Lung (tissue), 17 donors: ENCODE measurements at places on chromosomes 12 and 14. TPM values are rescaled to one million over a fixed set of nuclear protein-coding genes. Genes with fewer than 3 reads are reported as not detected.
A peak's percentile ranks its signal among the peaks of the same experiment; 100 is the strongest.

DNA sequence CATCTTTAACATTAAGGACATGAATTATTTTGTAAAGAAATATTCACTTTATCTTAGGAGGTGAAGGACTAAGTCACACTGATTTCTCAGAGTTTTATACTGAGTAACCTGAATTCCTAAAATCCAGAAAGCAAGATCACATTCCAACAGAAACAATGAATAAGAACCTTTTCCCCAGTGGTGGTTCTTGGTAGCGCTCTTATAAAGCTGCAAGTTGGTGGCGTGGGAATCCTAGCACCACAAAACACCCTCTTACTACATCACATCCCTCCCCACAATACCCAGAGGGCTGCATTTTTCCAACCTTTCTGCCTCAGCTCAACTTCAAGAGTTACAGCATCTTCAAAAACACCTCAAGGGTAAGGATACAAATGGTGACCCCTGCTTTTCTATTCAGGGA is 44.0 kb upstream of the SMUG1 start:
- H3K4me3 ChIP-seq: no peak overlapping the region
- no peaks in the 10 kb centered on the region for H3K4me1 ChIP-seq
- DNase-seq: no peak
- H3K27ac ChIP-seq: no peak overlapping the region

DNA sequence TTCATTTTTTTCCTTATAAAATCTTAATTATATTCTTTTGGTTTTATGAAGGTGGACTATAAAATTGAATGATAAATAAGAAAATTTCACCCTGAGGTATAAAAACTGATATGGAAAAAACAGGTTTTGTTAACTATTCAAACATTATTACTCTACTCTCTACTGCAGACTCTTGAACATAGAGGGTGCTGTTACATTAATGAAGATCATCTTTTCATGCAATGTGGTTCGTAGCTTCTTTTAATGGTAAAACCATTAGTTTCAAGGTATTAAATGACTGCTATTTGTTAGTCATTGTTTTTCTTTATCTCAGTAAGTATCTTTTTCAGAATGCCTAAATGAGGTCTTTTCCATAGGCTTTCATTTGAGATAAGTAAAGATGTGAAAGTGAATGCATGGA is 510.4 kb downstream of the SLC16A7 start:
- H3K4me1 ChIP-seq: no peaks in the 10 kb centered on the region
- H3K4me3 ChIP-seq: no peak overlapping the region
- no peak overlapping the region for H3K27ac ChIP-seq
- DNase-seq: peak; percentile 8

- H3K4me3 ChIP-seq: no peak overlapping the region
- no peak overlapping the region for H3K27ac ChIP-seq
- no peak for DNase-seq
- no peaks in the 10 kb centered on the region for H3K36me3 ChIP-seq
Measured at GRCh38 chr12:111138016-111138415, 217.6 kb upstream of the MYL2 start.

DNA sequence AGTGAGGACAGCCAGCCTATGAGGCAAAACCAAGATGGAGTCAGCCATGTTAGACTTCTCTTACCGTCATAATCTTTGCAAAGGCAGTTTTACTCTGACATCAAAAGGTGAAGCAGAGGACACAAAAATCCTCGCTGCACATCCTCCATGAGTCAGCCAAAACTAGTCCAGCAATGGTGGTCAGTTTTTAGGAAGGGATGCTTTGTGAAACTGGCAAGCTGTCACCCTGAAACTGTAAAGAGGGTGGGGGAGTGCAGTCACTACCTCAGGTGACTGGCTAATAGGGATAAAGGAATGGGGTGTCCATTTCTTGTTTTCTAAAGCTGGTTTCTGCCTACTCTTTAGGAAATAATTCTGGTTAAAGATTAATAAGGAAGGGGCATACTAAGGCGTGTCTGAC is 5.4 kb upstream of the CIPC start:
- H3K4me3 ChIP-seq: no peak overlapping the region
- H3K4me1 ChIP-seq: peaks cover 6% of the 10 kb centered on the region
- no peak overlapping the region for H3K27ac ChIP-seq
- no peaks in the 10 kb centered on the region for H3K27me3 ChIP-seq

STAC3 gene
- 1.7 TPM for total RNA-seq

OTX2 gene
- total RNA-seq: not detected

PPP1R1A gene
- total RNA-seq: 0.98 TPM
